Common myeloid progenitor, CD34-positive (primary cell): ENCODE measurements at places on chromosomes 5 and 9.
A peak's percentile ranks its signal among the peaks of the same experiment; 100 is the strongest.

DNA sequence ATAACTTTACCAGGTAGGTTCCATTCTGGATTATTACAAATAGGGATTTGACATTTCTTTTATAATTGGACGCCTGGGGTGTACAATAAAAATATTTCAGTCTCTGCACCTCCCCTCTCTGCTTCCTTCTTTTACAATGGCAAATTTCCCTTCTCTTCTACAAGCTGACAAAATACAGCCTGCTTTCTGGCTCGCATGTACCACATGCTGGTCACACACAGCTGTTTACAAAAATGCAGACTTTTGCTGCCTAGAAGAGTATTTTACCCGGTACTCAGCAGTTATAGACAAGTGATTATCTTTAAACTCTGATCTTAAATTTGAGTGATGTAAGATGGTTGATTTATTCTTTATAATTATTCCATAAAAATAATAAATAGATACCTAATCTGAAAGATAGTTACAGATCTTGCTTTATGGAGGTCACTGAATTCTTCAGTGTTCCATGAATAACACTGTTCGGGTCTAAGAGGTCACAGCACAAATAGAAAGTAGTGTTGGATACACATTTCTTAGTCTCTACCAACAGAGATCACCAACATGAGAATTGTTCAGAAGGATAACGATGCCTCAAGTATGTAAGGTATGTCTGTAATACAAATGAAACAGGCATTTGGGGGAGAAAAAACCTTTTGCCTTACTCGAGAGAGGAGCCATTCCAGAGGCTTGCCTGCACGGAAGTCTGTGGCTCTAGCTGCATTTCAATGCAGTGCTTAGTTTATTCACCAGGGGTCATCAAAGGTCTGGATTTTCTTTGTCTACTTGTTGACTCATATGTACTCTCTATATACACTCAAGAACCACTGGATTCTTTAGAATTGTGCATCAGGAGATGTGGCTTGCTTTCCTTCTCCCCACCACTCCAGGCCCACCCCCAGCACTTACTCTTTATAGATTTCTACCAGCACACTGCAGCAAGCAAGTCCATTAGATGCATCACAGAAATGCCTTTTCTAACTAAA, 206.6 kb upstream of the RFX3 start:
- DNase-seq, result peak; percentile 79

DNA sequence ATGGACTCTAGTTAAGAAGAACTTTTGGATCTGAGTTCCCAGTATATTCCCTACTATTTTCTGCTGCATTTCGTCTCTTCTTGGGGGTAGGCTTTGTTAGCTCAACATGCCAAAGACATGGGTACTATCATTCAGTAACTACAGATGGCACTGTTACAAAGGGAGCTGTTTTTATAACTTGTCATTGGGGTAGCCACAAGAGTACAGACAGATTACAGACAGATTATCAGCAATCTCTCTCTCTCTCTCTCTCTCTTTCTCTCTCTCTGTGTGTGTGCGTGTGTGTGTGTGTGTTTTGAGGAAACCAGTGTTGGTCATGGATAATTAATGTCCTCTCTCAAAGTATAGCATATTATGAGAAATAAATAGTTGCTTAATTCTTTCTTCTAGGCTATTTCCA, 116.1 kb downstream of the WDR70 start:
- DNase-seq, result peak; percentile 54

- DNase-seq, result no peak
Observed at GRCh38 chr9:76718166-76718565, 46.1 kb upstream of the PCA3 start.

DNA sequence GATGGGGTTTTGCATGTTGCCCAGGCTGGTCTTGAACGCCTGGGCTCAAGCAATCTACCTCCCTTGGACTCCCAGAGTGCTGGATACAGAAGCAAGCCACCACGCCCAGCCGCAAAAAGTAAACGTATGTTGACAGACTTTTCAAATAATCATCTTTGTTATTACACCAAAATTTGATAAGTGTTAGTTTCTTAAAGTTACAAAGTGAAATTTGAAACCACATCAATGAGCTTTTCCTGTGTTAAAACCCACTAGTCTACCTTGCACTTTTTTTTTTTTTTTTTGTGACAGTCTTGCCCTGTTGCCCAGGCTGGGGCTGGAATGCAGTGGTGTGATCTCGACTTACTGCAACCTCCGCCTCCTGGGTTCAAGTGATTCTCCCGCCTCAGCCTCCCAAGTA, 29.9 kb downstream of the SPACA9 start:
- DNase-seq, result no peak

GRCh38 chr5:122321921-122322320, 9.9 kb downstream of the SNCAIP start:
- no peak for DNase-seq

GRCh38 chr5:172031894-172032461, 25.5 kb upstream of the FBXW11 start:
- no peak for DNase-seq

DNA sequence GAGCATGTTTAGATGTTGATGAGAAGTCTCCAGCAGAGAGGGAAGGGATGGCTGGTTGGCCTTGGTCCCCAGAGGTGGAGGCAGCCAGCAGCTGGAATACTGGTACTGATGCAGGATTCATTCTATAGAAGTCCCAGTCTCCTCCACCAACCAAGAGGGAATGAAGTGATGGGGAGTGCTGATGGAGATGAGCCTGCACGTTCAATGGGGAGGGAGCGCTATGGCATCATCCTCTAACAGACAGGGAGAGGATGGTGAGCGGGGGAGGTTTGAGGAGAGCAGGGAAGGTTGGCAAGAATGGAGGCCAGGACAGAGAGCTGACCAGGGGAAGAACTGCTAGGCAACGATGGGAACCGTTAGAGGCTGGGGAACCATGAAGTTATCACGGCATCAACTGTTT, 159.8 kb upstream of the MVB12B start:
- DNase-seq, result no peak

DNA sequence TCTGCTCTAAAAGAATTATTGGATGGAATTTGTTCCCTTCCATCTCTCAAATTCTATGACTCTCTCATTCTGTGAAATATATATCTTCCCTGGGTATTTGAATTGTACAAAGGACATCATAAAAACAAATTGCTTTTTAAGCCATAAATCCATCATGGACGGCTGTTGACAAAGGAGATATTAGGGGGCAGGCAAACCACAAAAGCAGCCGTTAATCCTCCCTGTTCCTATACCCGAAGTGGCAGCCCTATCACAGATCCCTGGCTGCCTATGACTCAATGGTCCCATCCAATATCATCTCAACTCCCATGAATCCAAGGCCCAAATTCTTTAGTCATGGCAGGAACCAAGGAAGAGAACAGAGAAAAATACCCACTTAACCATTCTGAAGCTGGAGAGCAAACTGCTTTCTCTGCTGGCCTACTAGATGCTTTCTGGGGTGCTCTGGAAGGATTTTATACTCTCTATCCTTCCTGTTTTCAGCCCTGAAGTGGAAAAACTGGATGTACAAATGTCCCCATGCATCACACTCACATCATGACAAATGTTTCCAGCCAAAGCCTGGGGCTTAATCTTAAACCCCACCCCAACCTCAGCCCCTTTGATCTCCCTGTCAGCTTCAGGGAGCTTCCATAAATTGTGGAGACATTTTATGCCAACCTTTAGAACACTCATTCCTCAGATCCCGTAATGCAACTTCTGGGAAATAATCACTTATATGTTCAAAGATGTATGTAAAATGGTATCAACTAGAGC, 59.5 kb downstream of the FAM114A2 start:
- peak; percentile 20 for DNase-seq

DNA sequence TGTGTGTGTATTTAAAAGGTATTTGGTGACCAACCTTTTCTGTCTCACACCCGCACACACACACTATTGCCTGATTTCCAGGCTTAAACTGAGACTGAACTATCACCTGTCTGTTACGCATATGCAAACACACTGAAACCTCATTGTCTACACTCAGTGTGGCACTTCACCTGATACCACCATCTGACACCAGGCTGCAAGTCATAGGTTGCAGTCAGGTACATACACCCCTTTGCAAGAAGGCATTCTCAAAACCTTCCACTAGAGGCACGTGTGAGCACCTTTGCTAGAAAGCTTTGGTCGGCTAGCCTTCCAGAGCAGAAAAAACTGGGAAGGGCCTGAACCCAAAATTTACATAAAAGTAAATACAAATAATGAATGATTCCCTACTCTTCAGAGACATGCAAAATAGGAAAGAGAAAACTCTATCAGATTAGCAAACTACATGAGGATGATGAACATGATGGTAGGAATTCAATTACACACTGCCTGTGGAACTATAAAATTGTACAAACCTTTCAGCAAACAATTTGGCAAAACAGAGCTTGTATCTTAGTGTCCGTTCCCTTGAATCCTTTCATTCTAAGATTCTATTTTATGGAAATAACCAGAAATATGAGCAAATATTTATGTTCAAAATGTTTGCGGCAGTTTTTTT, 5.9 kb upstream of the FOXD1 start:
- peak; percentile 66 for DNase-seq

GRCh38 chr5:16936150-16936988, at the start of gene MYO10:
Gene MYO10, minus strand, starts transcription at chr5:16936288. Its CDS starts 480 bp downstream, at chr5:16935808.
- peak; percentile 73 for DNase-seq
